ENCODE measurements at places on chromosomes 2 and 18.
A peak's percentile ranks its signal among the peaks of the same experiment; 100 is the strongest.

GRCh38 chr2:17813010-17813741 is 3.1 kb upstream of the MSGN1 start:
- DNase-seq = no peak

DNA sequence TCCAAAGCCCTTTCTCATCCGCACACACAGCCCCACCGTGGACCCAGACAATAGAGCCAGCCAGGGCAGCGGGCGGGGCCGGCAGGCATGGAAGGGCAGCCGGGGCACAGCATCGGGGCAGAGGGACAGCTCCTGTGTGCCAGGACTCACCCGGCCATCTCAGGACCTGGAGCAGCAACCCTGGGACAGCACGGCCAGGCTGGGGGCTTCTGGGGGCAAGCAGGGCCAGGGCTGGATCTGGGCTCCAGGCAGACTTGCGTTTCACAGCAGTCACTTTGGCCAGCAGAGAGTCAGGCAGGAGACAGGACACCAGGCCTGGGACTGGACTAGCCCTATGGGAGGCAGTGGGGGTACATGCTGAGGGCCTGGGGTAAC is 15.5 kb downstream of the ANO7 start:
- DNase-seq = no peak

- peak; percentile 35 for DNase-seq
These were observed 133.1 kb downstream of the NFATC1 start for GRCh38 chr18:79528846-79529245.

- no peak for DNase-seq
These were observed 10.0 kb downstream of the PPP4R1 start for GRCh38 chr18:9604348-9604747.

DNA sequence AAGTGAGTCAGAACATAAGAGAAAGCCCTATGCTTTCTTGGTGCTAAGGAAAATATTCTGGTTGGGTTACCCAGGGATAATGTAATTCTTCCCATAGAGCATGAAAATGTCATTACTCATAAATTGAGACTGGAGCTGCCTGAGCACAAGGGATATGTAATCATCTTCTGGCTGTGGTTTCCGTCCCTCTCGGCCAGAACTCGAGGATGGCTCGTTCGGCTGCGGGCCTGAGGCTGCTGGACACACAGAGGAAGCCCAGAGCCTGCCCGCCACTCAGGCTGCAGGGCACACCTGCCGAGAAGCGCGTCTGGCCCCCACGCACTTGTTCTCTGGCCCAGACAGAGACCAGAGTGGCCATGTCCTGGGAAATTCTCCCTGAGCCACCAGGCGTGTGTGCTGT is 104.9 kb downstream of the ASAP2 start:
- no peak for DNase-seq

- no peak for DNase-seq
These were observed 115.8 kb upstream of the NOSTRIN start for GRCh38 chr2:168686452-168687191.

DNA sequence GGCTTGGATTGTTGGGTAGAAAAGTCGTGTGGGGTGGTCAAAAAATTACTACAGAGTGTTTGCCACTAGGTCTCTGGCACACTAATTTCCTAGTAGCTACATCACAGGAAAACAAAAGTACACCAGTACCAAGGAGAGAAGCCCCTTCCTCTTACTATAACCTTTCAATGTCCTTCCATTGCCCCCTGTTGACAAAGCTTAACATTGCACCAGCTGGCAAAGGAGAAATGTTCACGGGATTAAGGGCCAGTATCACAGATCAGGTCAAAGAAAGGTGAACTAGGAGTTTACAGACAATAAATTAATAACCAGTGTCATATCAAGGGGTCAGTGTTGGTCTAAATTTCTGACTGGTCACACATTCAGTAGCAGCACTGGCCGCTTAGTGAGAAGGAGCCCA is 1139.6 kb upstream of the FAM98A start:
- DNase-seq = no peak

DNA sequence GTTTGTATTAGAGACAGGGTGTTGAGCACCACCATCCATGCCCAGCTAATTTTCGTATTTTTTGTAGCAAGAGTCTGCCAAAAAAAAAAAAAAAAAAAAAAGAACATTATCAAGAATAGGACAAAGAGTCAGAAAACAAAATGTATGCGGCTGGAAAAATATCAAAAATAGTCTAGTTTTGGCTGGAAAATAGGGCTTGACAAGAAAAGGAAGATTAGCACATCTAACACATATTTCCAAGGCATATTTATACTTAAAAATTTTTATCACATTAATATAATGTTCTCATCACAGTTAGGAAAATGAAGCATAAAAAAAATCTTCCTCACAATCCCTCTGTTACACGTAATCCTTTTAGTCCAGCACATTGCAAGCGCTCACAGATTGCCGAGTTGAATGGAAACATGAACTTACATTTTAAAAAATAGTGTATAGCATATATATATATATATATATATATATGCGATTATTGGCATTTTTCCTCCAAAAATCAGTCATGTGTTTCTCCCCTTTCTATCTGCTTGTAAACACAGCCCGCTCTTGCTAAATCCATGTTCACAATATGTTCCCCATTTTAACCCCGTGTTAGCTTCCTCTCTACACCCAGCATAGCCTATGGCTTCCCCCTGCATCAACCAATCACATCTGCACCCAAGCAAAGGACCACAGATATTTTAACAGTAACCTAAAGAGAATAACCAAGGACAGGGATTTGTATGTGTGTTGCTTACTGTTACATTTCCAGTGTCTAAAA is 183.0 kb downstream of the AFF3 start:
- no peak for DNase-seq

DNA sequence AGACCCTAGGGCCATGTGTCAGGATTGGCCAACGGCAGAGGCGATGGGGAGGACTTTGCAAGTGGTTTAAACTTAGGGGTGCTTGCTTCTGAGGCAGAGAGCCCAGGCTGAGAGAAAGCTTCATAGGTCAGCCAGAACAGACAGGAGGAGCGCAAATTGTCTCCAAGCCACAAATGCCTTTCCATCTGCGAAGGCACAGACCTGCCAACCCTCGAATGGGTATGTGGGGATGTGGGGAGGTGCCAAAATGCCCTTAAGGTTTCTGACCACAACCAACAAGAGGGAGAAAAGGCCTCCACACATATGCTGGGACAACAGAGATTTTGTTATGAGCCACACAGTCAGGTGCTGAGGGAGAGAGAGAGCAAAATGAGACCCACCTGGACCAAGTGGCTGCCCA is 283.6 kb downstream of the CYP26B1 start:
- DNase-seq = no peak

GRCh38 chr18:54358495-54359040 is 862 bp downstream of the C18orf54 start:
- no peak for DNase-seq

DNA sequence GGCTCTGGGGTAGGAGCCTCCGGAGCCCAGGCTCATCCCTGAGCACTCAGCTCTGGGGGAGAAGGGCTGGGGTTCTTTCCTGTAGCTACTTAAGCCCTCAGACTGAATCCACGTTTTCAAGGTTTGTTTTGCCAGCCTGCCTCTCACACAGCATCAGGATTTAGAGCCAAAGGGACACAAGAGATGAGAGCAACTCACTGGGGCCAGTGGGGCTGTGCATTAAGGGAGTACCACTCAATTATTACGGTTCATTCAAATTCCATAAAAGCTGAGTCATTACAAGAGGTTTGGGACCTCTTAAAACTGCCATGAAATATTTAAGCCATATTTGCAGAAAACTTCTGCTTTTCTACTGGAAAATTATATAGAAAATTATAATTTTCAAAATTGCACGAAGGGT is 17.1 kb upstream of the SNED1 start:
- DNase-seq = no peak

DNA sequence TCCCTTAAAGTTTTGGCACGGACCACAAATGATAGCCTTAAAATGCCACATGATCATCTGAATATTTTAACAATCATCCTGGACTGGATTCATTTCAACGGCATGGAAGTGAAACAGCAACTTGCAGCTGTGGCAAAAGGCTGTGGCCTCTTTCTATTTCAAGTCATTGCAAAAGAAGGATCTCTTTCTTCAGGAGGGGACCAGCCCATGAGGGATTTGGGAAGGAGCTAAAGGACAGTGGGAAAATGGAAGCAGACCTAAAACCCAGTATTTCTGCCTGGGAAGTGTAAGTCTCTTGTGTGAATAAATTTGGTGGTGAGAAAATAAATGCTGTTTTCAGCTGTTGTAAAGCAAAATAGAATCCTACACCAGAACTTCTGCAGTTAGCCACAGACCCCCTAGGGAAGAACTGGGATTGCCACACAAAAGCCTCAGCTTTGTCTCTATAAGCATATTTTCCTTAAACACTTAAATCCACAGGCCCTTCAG is 107.3 kb upstream of the ZFP36L2 start:
- DNase-seq = no peak

GRCh38 chr2:103401621-103402020 is 639.8 kb downstream of the TMEM182 start:
- DNase-seq = no peak

- no peak for DNase-seq
These were observed 97.2 kb upstream of the GPR45 start for GRCh38 chr2:105144152-105144940.

- DNase-seq = no peak
These were observed 237.4 kb downstream of the RNF144A start for GRCh38 chr2:7154656-7155055.

DNA sequence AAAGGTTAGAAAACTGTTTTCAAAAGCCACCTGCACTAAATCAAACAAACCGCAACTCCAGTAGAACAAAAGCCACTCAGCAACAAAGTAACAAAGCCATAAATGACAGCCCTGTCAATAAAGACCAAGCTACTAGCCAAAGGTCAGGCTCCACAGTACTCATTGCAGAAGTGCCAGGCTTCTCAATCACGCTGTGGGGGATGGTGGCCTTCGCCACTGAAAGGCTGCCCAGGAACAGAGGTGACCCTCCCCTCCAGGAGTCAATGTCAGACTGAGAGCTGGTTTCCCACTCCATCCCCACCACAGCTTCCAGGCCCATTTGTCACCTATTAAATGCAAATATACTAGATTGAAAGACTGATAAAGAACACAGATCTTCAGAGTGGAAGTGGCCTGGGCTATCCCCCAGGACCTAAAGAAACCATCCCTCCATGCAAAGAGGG is 5.9 kb downstream of the ATP8B1 start:
- no peak for DNase-seq

DNA sequence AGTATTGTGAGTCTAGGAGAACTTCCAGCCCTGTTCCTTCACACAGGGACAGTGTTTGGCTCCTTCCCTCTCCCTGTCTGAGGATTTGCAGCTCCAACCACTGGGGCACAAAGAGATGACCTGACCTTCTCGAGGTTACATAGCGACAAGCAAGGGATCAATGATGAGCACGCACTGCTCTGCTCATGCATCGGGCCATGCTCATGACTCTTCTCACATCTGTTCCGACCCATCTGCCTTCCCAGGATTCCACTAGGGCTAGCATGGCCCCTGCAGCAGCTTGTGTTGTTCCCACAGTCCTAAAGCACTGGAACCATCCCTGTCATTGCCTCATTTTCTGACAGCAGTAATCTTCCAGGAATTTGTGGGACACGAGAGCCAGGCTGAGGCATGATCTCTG is 78.8 kb upstream of the ARHGAP28 start:
- no peak for DNase-seq

DNA sequence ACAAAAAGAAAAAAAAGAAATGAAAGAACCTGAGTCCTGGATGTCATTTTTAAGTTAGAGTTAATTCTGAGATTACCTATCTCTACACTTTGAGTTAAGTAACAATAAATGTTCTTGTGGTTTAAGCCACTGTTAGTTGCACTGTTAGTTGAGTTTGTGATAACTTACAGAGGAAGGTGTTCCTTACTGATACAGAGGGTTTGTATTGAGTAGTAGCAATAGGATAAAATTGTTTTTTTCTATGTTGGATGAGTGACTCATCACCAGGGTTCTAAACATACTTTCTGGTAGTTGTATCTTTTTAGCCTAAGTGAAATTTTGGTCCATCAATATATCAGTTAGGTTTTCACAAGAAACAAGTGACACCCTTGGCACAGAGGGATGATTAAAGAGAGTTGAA is 4.0 kb upstream of the LCLAT1 start:
- no peak for DNase-seq

DNA sequence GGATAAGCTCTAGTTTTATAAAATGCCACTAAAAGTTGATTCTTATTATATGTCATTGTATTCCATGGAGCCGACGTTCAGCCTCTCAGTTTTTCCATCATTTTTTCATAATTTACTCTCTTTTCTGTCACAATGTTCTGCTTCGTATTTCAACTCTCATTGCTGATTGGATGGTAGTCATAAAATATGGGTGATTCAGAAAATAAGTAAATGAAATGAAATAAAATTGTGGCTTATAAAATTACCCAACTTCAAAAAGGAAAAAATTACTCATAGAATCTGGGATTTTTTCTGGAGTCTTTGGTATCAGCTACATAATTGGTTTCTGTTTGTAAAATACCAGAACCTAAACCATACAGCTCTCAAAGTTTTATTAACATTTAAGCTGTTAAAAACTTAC is 139.7 kb upstream of the ITGA4 start:
- no peak for DNase-seq

DNA sequence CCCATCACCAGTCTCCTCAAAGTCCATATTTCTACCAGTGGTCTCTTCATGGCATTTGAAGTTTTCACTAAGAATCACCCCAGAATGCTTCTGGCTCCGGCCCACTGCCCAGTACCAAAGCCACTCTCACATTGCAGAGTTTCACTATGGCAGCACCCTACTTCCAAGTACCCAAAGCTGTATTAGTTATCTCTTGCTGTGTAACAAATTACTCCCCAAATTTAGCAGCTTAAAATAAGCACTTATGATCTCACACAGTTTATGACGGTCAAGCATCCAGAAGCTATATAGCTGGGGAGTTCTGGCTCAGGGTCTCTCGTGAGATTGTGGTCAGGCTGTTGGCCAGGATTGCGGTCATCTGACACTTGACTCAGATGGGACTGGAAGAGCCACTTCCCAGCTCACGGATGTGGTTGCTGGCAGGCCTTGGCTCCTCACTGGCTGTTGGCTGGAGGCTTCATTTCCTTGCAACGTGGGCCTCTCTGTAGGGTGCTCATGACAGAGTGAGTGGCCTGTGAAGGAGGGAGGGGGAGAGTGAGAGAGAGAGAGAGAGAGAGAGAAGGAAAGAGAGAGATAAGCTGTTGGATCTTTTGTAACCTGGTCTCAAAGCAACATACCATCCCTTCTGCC is 189.5 kb downstream of the CTIF start:
- DNase-seq = no peak

DNA sequence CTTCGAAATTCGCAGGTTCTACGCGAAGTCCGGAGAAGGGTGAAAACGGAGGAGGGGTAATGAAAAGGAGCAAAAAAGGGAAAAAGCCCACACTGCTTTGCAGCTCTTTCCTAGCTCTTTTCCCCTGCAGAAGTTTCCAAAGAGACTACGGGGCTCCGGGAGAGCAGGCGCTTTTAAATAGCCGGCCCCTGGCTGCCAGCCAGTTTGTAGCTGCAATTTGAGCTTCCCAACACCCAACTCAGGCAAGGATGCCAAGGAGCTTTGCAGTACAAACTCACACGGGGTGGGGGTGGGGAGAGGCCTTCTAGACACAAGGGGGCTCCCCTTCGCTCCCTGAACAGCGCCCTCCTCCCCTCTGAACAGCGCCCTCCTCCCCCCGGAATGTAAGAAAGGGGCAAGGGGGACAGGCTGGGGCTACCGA is at the start of gene IGFBP5:
TSS of gene IGFBP5 (minus strand) at position 149 of the 421 bp plus-strand sequence. CDS start 774 bp downstream, outside the sequence.
- DNase-seq = no peak
